ENCODE measurements at places on chromosomes 4 and X.
A peak's percentile ranks its signal among the peaks of the same experiment; 100 is the strongest.

DNA sequence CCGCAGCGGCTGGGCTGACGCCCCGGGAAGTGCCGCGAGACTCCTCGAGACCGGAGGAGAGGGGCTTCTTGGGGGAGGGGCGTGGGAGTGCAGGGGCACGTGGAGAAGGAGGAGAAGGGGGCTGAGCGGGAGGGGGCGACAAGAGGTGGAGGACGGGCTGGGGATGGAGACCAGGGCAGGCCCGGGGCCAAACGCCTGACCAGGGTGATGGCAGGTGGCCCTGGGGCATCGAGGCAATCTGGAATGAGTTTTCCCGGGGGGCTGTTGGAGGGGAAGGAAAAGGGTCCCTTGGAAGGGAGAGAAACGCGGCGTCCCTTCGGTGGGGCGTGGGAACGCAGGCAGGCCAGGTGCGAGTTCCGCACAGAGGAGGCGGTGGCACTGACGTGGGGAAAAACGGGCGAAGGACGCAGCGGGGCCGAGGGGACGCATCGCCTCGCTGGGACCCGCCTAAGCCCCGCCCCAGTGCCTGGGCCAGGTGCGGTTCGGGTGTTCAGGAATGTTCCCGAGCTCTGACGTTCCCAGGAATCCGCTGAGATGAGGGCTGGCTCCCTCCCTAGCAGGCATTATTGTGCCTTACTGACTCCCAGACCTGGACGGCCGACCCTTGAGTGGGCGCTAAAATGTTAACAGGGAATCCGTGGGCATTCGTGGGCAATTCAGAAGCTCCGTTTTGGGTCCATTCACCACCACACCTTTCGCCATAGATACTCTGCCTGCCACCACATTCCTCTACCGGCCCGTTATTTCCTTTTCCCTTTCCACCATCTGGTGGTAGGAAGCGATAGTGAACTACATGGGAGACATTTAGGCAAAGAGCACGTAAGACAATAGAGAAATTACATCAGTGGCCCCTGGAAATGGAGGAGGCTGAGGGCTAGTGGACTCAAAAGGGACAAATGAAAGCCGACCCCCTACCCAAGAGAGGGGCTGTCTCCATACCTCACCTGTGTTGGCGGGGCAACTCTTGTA lies 795 bp upstream of the SH3KBP1 start:
- peak; percentile 83 for DNase-seq

DNA sequence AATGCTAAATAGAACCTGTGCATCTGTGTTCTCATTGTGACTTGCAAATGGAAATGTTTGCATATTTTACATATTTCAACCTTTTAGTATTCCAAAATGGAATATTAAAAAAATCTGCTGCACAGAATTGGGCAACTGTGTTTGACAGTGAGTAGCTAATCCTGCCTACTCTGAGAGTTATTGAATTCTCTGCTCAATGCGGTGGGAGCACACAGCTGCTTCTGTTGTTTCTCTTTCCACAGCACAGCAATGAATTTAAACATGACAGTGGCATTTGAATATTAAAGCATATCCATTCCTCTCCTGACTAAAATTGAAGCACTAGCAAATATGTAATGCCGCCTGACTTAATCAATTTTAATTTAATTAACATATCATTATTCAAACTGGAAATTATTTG lies 366.6 kb downstream of the GASK1B start:
- DNase-seq = no peak

DNA sequence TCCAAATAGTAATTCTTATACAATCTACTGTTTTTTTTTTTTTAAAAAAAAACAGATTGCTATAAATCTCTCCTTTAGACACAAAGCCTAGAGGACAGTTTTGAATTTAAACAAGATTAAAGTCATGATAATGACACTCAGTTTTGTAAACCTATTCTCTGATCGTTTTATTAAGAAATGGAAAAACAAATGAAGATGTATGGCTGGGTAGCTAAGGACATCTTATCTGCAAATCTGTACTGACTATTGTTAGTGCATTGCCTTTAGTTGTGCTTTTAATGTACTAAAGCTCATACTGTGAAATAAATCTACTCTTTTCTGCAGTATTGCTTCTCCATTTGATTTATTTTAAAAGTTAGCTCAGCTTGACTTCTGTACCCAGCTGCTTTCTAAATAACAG lies 155.0 kb downstream of the UNC5C start:
- DNase-seq = no peak

GRCh38 chr4:143375326-143376073 lies 38.8 kb downstream of the GAB1 start:
- DNase-seq = peak; percentile 76

GRCh38 chr4:55175779-55176231 lies 50.4 kb upstream of the KDR start:
- peak; percentile 78 for DNase-seq

GRCh38 chr4:114474188-114474800 lies 124.3 kb upstream of the UGT8 start:
- DNase-seq = no peak

DNA sequence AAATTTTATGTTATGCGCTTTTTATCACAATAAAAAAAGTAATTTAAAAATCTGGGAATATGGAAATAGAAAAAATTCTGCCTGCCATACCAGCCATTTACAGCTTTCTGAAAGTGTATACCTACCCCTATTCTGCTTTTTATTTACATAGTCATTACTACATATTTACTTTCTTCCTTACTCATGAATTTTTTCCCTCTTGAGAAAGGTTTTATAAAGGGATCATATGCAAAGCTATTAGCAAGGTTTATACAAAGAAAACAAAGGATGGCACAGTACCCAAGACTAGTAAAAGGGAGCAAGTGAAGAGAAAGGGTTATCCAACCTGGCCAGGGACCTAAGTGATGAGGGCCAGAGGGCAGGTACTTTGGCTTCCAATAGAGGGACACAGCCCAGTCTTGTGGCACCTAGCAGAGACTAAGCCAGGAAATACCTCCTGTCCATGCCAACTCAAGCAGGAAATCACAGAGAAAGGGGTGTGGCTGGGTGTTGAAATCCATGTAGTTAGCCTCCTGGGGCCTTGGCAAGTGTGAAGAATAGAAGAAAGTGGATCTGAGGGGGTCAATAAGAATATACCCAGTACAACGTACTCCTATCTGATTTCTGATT lies 207.3 kb upstream of the VEGFC start:
- DNase-seq = no peak

GRCh38 chr4:172169871-172170270 lies 356.7 kb downstream of the GALNTL6 start:
- no peak for DNase-seq

DNA sequence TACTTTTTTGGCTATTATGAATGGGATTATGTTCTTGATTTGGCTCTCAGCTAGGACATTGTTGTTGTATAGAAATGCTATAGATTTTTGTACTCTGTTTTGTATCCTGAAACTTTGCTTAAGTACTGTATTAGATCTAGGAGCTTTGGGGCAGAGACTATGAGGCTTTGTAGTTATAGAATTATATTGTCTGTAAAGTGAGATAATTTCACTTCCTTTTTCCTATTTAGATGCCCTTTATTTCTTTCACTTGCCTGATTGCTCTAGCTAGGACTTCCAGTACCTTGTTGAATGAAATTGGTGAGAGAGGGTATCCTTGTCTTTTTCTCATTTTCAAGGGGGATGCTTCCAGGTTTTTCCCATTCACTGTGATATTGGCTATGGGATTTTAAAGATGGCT lies 28.1 kb downstream of the ADAM29 start:
- no peak for DNase-seq

DNA sequence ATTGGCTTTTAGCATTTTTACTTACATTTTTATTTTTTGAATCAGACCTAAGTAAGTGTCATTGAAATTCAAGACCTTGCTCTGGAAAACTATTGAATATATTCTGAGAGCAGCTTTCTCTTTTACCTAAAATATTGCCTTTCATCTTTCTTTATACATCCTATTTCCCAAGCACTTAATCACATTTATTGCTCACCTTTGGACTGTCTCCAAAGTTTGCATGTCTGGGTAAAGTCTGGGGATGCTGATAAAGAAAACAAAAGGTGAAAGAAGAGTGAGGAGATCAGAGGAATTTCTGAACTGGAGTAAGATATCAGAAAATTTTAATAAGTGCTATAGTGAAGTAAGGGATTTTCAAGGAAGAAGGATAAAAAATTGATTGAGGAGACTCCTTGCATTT lies 308.5 kb upstream of the AADAT start:
- no peak for DNase-seq

GRCh38 chrX:119118780-119119395 lies 8.7 kb downstream of the KIAA1210 start:
- peak; percentile 23 for DNase-seq

- DNase-seq = no peak
These were observed 916.0 kb downstream of the FSTL5 start for GRCh38 chr4:161247831-161248230.

DNA sequence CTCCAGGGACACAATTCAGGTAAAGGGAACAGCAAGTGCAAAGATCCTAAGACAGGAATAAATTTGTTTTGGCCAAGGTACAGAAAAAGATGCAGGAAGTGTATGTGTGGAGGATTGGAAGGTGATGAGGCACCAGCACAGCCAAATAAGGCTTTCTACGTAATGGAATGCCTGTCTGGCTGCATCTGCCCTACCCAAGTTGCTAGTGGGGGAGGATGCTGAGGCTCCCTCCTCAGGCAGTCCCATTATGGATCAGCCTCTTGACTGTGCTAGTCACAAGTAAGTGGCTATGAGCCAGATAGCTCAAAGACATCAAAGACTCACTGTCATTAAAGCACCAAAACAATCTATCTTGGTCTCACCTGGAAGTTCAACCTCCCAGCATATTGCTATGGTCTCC lies 300.9 kb upstream of the FAT4 start:
- no peak for DNase-seq

- peak; percentile 83 for DNase-seq
These were observed 10.3 kb downstream of the SNX25 start for GRCh38 chr4:185219551-185220344.

DNA sequence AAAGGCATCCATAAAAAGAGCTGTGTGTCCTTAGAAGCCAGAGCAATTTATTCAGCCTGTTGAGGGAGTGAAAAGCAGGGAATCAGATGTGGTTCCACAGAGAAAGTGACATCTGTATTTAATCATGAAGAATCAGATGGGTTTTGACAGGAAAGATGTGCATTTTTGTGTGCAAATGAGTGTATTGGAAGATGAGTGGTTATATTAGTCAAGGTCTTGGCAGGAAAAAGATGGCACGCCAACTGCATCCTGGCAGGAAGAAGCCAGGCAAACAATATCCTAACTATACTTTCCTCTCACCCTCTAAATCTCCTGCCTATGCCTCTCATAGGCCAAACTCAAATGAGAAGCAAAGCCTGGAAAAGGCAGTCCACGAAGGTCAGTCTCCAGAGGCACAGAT lies 59.1 kb downstream of the SCFD2 start:
- peak; percentile 94 for DNase-seq

- no peak for DNase-seq
These were observed 87.4 kb downstream of the ADGRA3 start for GRCh38 chr4:22428441-22428840.

GRCh38 chr4:81607950-81608349 lies 136.2 kb upstream of the RASGEF1B start:
- DNase-seq = peak; percentile 59

GRCh38 chr4:138267835-138268234 lies 25.7 kb upstream of the SLC7A11 start:
- DNase-seq = no peak

Data from foreskin fibroblast (primary cell).